Activated CD4-positive, alpha-beta memory T cell treated with anti-CD3 and anti-CD28 coated beads, Interleukin-2, amount 10 ng/mL, durations not matched to agents 7 days and 5 days (primary cell): ENCODE measurements at places on chromosomes 6 and 20. TPM values are rescaled to one million over a fixed set of nuclear protein-coding genes. Genes with fewer than 3 reads are reported as not detected.

GRCh38 chr20:33518071-33518470 lies 28.2 kb downstream of the CBFA2T2 start:
- no peak for DNase-seq

- DNase-seq: no peak
These were observed 614.9 kb downstream of the CDH26 start for GRCh38 chr20:60573003-60573680.

DNA sequence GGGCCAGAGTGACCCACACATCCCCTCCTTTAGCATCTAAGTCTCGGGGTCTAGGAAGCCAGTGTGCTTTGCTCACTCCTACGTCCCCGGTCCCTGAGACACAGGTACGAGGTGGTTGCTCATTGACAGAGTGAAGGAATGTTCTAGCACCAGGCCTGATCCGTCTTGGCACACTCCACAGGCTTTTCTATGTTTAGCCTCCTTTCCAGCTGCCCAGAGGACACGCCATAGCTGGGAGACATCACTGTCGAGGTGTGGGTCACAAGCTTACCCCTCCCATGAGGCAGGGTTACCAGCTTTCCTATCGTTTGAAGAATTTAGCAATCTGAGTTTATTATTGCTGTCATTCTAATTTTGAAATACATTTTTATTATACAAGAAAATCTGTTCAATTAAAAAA lies 30.4 kb upstream of the IER3 start:
- DNase-seq: no peak

GRCh38 chr6:24990944-24991809 lies 55.4 kb upstream of the RIPOR2 start:
- no peak for DNase-seq

DNA sequence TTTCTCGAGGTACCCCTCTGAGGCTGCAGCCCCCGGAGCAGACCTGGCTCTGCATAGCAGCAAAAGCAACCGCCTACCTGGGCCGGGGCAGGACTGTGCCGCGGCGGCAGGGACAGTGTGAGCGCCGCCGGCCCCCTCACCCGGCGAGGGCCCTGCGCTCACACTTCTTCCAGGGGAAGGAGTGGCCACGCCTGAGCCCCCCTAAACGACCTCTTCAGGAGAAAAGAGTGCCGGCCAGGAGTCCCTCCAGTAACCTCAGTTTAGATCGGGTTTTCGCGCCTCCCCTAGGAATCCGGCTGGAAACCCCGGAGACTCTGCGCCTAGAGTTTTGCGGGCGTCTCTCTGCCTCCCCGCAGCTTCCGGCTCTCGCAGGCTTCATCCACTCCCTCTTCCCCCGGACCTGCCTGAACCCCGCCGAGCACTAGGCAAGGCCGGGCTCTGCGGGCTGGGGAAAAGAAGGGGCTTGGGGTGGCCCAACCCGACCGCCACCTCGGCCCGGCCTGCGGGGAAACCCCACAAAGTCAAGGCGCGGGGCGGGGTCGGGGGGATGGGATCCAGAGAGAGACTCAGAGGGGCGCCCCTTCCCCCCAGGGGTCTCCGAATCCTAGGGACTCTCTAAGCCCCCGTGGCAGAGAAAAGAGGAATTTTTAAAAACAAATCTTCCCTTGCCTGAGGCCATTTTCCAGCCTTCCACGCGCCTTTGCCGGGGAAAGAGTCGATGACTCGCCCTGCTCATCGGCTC lies 558 bp downstream of the LINC00237 start:
- no peak for DNase-seq

GRCh38 chr6:87701344-87701675 lies 723 bp downstream of the AKIRIN2 start:
- DNase-seq: no peak

GRCh38 chr6:144559865-144560593 lies 274.9 kb downstream of the UTRN start:
- peak; percentile 56 for DNase-seq

- no peak for DNase-seq
These were observed 260.0 kb upstream of the SUPT3H start for GRCh38 chr6:45637611-45638257.

DNA sequence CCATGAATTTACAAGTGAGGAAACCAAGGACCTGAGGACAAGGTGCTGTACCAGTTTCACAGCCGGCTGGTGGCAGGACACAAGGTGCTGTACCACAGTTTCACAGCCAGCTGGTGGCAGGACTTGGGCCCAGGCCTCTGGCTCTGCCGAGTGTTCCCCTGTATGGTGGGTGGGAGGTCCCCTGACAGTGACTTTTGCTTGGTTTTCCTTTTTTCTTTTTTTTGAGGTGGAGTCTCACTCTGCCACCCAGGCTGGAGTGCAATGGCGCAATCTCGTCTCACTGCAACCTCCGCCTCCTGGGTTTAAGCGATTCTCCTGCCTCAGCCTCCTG lies 212.4 kb downstream of the LY86 start:
- DNase-seq: no peak

- DNase-seq: no peak
These were observed 277.0 kb downstream of the PREX1 start for GRCh38 chr20:48550814-48551213.

DNA sequence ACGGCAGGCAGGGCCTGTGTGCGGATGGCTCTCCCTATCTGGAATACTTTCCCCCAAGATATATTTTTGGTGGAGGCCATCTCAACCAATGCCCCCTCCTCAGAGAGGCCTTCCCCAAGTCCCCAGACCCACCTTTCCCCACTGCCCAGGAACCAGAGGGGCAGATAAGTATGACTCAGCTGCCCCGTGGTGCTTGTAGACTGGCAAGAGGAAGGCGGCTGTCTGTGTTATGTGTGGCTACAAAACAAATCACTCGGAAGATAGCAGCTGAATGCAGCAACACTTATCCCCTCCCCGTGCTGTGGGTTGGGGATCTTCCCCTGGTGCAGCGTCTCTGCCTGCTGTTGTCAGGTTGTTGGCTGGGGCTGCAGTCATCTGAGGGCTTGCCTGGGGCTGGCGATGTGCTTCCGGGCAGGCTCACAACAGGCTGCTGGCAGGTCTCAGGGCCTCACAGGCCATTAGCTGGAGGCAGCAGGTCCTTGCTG lies 7.1 kb downstream of the NPEPL1 start:
- DNase-seq: no peak

- no peak for DNase-seq
These were observed 29.7 kb upstream of the UFL1 start for GRCh38 chr6:96491926-96492325.

DNA sequence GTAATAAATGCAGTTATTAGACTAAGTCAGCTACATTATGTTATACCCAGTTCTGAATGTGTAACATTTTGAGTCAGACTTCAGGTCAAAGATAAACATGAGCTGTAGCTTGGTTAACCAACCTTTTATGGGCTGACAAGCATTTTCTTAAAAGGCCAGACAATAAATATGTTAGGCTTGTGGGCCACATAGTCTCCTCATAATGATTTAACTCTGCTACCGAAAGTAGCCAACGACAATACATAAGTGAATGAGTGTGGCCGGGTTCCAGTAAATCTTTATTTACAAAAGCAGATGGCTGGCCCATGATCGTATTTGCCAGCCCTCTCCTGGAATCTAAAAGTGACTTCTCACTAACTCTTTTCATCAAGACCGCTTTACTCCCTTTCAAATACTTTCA lies 49.9 kb downstream of the ATG5 start:
- no peak for DNase-seq

TRIM38 gene
- 33.5 TPM for total RNA-seq

EPHA7 gene
- total RNA-seq: not detected

FNDC1 gene
- not detected for total RNA-seq
